PC-3 (cell line): ENCODE measurements at places on chromosomes 7 and 10.

- no peak for DNase-seq
Measured at GRCh38 chr10:121566755-121567154, 31.5 kb downstream of the FGFR2 start.

DNA sequence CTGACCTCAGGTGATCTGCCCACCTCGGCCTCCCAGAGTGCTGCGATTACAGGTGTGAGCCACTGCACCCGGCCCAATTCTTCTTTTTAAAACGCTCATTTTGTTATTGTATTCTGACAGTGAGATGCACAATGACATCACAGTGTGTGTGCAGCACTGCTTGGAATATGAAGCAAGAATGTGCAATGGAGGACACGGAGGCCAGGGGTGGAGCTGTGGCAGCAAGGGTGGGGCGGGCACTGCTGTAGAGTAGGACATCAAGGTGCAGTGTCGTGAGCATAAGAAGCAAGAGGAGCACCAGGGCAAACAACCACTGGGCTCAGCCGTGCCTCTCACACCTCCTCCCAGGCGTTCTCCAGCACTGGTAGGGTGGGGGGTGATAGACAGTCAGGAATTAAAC lies 26.8 kb upstream of the GRID1 start:
- no peak for DNase-seq

DNA sequence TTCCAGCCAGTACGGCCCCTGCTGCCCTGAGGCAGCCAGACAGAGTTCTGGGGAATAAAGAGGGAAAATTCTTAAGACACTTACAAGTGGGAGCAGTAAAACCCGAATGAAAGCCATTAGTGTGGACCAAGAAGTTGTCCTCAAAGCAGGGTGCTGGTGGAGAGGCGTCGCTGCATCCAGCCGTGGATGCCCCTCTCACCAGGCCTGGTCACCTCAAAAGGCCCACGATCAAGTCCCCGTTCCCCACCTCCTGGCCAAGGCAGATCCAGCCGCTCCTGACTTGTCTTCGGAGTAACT lies 656 bp downstream of the VSTM4 start:
- no peak for DNase-seq

DNA sequence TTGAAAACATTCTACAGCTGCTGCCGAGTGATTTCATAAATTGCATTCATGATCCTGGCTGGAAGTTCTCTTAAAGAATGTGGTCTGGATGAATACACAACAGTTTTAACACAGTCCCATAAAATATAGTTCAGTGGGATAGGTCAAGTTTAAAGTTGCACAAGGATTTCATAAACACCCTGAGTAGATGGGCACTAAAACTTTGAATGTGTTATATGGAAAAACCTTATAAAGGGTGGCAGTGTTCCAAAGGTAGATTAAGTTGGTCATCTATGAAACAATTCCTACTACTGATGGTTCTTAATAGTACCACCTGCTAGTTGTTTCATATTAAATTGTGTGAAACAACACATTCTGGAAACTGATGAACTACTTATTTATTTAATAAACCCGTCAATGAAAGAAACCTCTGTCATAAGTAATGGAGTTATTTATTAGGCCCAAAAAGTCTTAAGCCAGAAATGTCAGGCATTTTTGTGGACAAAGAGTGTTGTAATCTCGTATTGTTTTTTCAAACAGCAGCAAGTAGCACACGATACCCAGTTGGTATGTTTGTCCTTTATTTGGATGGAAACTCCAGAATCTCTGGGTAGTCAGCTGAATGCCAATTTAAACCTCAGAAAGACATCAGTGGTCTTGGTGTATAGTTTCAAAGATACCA lies 14.3 kb upstream of the RPA3 start:
- peak; percentile 42 for DNase-seq

DNA sequence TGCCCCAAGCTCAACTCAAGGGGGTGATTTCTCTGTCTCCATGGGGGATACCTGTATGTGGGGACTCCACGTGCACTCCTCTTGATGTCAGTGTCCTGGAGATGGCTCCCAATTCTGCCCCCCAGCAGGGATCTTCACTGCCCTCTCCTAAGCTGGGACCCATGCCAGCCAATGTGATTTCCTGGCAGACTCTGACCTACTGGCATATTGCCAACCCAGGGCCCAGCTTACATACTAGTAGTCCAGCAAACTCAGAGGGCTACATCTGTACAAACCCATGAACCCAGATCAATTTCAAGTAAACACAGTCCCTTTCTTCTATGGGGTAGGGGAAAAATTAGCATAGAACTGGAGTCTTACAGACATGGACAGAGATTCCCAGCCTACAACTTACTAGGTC lies 26.2 kb upstream of the BMPR1A start:
- DNase-seq = no peak
